ENCODE measurements at places on chromosomes 5 and 9. TPM values are rescaled to one million over a fixed set of nuclear protein-coding genes. Genes with fewer than 3 reads are reported as not detected.

- no peaks in the 10 kb centered on the region for H3K4me1 ChIP-seq
- H3K4me3 ChIP-seq, result no peak overlapping the region
- H3K27me3 ChIP-seq, result no peaks in the 10 kb centered on the region
These were observed 198.9 kb downstream of the CYLC2 start for GRCh38 chr9:103193992-103194391.

- no peak overlapping the region for H3K27ac ChIP-seq
- no peaks in the 10 kb centered on the region for H3K36me3 ChIP-seq
- H3K27me3 ChIP-seq, result no peaks in the 10 kb centered on the region
- DNase-seq, result no peak
- no peak overlapping the region for H3K4me3 ChIP-seq
- peaks cover 11% of the 10 kb centered on the region for H3K4me1 ChIP-seq
These were observed 41.6 kb upstream of the SHOC1 start for GRCh38 chr9:111836311-111836710.

Gene ADAMTS16
- total RNA-seq, result under 0.01 TPM

GRCh38 chr9:109843641-109844040, 63.6 kb downstream of the PALM2AKAP2 start:
- H3K27ac ChIP-seq, result no peak overlapping the region
- no peaks in the 10 kb centered on the region for H3K4me1 ChIP-seq
- H3K36me3 ChIP-seq, result no peaks in the 10 kb centered on the region
- H3K4me3 ChIP-seq, result no peak overlapping the region
- no peak for DNase-seq

DNA sequence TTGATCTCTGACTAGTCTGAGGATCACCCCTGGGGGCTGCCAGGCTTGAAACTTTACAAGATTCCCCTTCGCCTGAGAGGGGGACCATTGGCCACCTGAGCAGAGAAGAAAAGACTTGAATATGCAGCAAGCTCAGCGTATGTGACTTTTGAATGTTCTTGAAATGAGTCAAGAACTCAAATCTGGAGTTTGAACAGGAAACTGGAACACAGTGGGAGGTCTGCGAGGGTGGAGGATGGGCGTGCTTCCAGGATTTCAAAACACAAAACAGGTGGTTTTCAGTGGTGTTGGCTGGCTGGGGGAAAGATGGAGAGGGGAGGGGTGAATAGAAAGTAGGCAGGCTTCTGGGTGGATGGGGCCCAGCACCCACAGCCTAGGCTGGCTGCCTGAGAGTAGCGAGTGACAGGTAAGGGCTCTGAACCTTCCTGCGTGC, 40.6 kb downstream of the TMEM174 start:
- H3K27ac ChIP-seq, result no peak overlapping the region
- peaks cover 34% of the 10 kb centered on the region for H3K27me3 ChIP-seq
- H3K4me3 ChIP-seq, result no peak overlapping the region
- no peaks in the 10 kb centered on the region for H3K4me1 ChIP-seq
- no peak for DNase-seq

Gene SPATA6L
- 2.0 TPM for total RNA-seq

Gene SELENOP
- 457 TPM for total RNA-seq

DNA sequence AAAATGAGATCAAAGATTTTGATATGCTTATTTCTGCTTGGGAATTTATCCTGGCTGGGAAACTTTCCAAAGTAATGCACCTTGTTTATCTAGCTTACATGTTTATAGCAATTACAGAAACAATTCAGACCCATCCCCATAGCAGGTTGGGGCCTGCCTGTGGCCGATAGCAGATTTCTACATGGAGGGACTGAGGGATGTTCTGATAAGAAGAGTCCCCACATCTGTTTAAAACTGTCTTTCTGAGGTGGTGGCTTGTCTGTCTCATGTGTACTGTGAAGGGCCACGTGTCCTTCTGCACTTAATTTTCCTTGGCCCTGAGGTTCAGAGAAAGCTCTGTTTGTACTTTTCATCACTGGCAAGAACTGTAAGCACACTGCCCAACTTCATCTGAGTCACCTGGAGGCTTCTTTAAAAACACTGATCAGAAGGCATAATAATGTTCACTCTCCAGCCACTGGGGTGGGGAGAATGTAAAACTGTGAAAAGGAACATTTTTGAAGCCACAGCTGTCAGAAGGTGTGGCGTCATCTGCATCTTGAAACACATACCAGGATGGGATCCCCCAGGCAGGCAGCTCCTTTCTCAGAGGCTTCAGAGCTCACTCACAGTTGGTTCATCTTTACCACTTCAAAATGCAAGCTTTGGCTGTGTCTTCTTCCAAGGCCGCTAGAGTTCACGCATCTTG, 80.3 kb downstream of the MAP1B start:
- H3K27me3 ChIP-seq, result no peaks in the 10 kb centered on the region
- no peak overlapping the region for H3K4me3 ChIP-seq
- H3K36me3 ChIP-seq, result peaks cover 29% of the 10 kb centered on the region

Gene IFNA21
- total RNA-seq, result not detected

Gene GABRA1
- total RNA-seq, result not detected
